Keratinocyte (primary cell): ENCODE measurements at places on chromosomes 16 and 17.

DNA sequence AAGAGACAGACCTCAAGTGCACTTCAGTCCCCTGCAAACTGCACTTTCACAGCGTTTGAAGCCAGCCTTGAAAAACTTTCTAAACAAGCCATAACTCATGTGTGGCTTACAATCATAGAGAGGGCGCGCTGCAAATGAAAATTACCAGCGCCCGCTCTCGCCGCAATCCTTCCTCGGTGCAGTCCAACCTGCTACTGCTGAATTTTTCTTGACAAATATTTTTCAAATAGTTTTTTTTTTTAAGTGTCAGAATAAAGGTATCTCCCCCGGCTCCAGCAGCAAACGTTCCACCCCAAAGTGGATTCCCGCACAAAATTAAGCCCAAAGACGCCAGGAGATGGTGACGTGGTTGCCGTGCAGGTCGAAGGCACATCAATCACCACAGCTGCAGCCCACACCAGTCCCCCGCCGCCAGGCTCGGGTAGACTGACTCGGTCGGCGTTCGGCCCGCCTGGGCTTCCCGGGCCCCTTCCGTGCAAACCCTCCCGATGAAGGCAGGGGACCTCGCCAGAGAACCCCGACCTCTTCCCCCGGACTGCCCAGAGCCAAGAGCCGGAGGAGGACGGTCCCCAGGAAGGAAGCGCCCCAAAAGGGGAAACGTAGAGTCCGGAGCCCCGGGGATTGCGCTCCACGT lies 630 bp downstream of the GRB2 start:
- no peak for DNase-seq

DNA sequence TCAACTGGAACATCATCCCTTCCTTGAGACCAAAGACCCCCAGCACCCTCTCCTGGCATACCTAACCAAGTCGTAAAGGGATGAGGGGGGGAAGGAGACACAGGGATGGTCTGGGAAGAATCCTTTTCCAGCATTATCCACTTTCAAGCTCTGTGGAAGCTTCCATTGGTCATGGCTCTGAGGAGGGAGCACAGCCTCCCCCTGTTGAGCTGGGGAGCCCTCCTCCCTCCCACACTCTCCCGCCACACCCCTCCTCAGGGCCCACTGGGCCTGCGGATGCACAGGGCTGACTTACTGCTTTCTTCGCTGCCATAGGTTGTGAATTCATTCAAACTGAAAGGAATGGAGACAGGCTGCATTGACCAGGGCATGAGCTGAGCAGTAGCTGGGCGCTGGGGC lies 12.4 kb downstream of the CSF3 start:
- no peak for DNase-seq

- no peak for DNase-seq
Measured at GRCh38 chr16:21698169-21699032, 34.6 kb downstream of the OTOA start.

DNA sequence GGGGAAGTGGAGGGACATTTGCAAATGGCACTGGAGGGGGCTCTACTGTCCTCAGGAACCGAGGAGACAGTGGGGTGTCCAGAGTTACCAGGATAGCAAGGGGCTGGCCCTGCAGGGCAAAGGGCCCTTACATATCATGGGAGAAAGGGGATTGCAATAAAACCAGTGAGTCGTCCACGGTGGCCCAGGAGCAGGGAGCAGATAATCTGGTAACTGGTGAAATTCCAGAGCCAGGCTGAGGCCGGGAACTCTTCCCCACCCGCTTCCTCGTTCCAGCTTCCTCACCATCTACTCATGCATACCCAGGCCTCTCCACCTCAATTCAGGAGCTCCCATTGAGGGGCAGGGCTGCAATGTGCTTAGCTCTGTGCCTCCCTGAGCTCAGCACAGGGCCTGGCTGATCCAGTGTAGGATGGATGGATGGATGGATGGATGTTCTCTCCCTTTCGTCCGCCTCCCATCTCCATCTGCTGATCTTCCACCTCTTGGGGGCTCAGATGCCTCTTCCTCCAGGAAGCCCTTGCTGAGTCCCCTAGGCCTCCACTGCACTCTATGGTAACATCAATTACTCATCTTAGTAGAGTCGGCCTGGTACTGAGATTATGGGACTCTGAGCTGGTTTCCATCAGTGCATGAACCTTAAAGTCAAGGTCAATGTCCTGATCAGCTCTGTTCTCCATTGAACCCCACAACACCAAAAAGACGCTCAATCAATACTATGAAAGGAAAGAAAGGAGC lies 41.2 kb upstream of the NDRG4 start:
- DNase-seq, result no peak

DNA sequence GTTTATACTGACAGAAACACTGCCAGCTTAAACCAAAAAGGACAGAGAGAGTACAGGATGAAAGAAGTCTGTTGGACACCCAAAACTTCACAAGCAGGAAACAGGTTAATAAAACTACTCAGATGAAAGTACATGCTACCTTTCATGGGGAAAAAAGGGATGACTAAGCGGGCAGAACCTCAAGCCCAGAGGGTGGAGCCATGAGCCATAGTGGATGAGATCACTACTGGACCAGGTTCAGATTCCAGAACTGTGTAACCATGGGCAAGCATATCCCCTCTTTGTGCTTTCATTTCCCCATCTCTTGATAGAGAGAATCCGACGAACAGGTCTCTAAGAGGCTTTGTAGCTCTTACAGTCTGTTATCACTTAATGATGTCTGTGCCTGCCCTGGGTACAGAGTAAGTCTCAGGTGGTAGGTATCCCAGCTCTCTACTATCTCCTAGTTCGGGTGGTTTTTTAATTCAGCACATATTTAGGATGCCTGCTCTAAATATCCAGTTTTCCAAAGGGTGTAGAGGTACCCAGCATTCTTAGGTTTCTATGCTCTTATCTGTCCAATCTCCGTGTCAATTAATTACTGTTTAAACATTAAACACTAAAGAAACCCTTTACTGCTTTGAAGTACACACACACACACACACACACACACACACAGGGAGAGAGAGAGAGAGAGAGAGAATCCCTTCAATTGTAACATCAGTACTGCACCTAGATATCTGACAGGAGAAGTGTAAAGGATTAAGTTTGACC lies 206.7 kb downstream of the ZNF423 start:
- no peak for DNase-seq

DNA sequence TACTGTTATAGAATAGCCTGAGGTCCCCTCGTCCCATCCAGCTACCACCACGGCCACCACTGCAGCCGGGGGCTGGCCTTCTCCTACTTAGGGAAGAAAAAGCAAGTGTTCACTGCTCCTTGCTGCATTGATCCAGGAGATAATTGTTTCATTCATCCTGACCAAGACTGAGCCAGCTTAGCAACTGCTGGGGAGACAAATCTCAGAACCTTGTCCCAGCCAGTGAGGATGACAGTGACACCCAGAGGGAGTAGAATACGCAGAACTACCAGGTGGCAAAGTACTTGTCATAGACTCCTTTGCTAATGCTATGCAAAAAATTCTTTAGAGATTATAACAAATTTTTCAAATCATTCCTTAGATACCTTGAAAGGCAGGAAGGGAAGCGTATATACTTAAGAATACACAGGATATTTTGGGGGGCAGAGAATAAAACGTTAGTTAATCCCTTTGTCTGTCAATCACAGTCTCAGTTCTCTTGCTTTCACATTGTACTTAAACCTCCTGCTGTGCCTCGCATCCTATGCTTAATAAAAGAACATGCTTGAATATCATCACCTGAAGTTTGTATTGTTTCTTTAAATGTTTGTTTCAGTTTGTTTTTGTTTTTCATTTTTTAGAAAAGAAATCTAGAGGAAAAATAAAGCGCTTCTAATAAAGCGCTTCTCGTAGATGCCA lies 388.3 kb downstream of the MAF start:
- no peak for DNase-seq

DNA sequence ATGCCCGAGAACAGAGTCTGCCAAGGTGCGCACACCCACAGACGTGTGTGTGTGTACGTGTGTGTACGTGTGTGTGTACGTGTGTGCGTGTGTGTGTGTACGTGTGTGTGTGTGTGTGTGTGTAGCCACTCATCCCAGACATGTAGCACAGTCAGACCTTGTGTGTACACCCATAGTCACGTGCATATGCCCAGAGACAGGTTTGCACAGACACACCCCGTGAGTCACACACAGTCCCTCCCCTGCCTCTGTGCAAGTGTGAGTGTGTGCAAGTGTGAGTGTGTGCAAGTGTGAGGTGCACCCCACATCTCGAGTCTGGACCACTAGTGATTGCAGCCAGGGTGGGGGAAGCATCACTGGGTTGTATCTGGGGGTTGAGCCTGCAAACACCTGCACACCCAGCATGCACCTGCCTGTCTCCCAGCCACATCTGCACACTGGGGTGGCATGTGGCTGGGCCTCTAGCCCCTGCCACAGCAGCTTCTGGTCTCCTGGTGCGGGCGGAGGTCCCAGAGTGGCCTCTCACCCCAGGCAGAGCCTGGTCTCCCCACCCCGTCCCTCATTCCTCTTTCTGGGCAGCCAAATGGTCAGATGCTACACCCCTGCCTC lies 23.6 kb downstream of the BAHCC1 start:
- DNase-seq, result peak; percentile 92

GRCh38 chr17:43766413-43767052 lies 7.9 kb upstream of the SOST start:
- DNase-seq, result no peak

- DNase-seq, result no peak
Measured at GRCh38 chr17:67132366-67132765, 88.0 kb downstream of the CACNG1 start.

- DNase-seq, result peak; percentile 93
Measured at GRCh38 chr17:73420897-73421296, 109.1 kb upstream of the CDC42EP4 start.

DNA sequence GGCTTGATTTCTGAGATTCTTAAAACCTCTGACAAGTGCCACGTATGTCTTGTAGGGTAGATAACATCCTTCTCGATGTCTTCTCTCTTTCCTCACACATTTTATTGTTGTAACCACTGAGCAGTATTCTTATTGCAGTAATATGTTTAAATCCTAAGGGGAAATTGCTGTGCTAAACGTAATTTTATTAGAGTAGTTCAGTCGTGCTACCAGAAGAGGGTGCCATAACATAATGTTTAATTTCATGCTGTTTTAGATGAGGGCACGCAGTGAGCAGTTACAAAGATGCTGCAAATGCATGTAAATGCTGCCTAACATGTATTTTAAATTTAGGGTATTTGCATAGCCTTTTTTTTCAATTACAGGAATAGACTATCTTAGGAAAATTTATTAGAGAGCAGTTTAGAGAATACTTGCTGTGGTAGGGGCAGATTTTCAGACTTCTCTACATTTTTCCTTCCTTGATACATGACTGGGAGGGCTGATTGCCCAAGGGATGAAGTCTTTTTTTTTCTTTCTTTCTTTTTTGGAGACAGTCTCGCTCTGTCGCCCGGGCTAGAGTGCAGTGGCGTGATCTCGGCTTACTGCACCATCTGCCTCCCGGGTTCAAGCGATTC lies 51.7 kb downstream of the GAN start:
- DNase-seq, result no peak

GRCh38 chr17:2929881-2930533 lies 133.4 kb downstream of the OR1D5 start:
- no peak for DNase-seq

GRCh38 chr17:43864161-43864984 lies 17.4 kb downstream of the CD300LG start:
- no peak for DNase-seq

GRCh38 chr17:9241774-9242496 lies 220.6 kb downstream of the NTN1 start:
- no peak for DNase-seq

DNA sequence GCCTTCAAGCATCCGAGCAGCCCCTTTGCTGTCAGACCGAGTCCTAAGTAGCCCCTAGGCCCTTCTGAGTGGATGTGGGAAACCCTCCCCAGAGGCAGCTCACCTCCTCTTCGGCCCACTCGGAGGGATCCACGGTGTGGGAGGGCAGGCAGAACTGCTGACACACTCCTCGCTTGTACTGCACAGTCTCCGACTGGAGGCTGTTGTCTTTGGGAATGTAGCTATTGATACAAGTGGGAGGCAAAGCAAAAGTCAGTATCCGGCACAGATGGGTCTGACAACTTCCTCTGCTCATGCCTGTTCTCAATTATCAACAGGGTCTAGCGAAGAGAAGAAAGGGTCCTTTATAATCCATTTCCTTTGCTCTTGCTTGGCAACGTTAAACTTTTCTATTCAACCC lies 25.9 kb upstream of the FOXJ1 start:
- no peak for DNase-seq

DNA sequence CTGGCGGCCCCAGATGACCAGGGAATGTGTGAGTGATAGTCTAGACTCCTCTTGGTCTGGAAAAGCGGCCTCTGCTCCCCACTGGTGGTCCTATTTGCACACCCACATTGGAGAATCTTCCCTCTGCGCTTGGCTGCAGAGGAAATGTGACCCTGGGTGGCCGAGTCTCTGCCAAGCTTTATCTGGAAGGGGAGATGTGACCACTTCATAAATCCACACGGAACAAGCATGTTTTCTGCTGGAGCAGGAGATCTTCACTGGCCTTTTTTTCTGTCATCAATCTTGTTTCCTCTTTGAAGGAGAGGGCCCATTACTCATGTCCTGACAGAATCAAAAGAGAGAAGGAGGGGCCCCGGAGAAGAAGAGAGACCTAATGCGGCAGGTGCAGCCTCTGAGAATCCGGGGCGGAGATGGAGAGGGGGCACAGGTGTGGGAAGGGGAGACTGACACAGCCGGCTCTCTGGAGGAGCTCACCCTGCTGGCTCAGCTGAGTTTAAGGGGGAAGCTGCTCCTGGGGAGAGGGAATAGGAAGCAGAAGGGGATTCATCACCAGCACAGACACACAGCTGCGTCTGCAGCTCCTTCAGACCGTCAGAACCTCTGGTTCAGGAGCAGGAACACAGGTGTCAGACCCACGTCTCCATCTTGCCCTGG lies 116.3 kb downstream of the SOX9 start:
- no peak for DNase-seq

- no peak for DNase-seq
Measured at GRCh38 chr16:9035996-9036395, 55.4 kb upstream of the HAPSTR1 start.

DNA sequence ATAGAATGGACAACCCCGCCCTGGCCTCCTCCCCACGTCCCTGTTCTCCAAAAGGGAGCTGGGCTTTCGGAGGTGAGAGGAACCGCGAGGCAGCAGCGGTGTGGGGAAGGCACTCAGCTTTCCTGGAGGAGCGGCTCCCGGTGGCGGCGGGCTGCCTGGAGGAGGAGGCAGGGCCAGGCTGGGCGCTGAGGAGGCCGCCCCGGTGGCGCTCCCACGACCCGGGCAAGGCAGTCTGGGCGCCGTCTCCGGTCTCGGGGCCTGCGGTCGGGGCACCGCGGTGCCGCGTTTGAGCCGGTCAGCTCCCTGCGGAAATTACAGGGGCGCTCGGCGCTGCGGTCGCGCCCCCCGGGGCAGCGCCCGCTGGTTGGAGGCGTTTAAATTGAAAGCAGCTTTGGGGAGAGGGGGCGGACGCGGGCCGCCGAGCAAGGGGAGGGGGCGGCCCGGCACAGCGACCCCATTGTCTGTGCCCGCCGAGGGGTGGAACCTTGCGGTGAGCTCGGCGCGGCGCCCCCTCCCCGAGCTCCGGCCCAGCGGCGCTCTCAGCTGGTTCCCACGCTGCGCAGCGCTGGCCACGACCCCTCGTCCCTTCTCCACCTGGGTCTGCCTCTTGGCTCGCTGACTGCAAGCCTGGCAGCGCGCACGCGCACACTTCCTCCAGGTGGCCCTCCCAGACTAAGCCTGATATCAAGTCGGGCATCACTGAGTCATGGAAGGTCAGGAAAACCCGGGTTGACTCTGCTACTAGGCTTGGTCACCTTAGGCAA lies 58.7 kb upstream of the DLX4 start:
- DNase-seq, result no peak

GRCh38 chr17:50093807-50094206 lies 1.3 kb upstream of the PDK2 start:
- no peak for DNase-seq
